Stimulated activated CD4-positive, alpha-beta T cell treated with anti-CD3 and anti-CD28 coated beads, Interleukin-15, amount 100 ng/mL, for 1 hour (primary cell): ENCODE measurements at places on chromosomes 2 and 18.

DNA sequence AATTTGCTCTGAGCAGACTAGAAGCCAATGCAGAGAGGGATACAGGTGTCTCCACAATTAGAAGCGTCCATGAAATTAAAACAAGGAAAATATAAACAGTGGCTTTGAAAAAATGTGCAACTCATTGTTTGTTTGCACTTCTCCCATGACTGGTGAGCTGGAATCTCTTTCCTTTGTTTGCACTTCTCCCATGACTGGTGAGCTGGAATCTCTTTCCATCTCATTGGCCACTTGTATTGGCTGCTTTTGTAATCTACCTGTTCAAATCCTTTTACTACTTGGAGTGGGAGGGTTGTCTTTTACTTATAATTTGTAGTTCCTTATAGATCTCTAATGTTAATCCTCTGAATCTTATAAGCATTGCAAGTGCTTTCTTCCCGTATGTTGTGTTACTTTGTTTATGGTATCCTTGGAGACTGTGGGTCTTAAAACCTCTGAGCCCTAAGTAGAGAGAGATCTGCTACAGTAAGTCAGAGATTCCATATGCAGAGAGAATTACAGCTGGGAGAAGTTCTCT is 94.1 kb downstream of the RTN4 start:
- no peak for DNase-seq

- peak; percentile 73 for DNase-seq
These were observed 30.7 kb upstream of the PTMA start for GRCh38 chr2:231677632-231678104.

- DNase-seq: no peak
These were observed 117.0 kb upstream of the CYP1B1 start for GRCh38 chr2:38192976-38193375.

- no peak for DNase-seq
These were observed 155.3 kb downstream of the GFPT1 start for GRCh38 chr2:69231612-69232277.

DNA sequence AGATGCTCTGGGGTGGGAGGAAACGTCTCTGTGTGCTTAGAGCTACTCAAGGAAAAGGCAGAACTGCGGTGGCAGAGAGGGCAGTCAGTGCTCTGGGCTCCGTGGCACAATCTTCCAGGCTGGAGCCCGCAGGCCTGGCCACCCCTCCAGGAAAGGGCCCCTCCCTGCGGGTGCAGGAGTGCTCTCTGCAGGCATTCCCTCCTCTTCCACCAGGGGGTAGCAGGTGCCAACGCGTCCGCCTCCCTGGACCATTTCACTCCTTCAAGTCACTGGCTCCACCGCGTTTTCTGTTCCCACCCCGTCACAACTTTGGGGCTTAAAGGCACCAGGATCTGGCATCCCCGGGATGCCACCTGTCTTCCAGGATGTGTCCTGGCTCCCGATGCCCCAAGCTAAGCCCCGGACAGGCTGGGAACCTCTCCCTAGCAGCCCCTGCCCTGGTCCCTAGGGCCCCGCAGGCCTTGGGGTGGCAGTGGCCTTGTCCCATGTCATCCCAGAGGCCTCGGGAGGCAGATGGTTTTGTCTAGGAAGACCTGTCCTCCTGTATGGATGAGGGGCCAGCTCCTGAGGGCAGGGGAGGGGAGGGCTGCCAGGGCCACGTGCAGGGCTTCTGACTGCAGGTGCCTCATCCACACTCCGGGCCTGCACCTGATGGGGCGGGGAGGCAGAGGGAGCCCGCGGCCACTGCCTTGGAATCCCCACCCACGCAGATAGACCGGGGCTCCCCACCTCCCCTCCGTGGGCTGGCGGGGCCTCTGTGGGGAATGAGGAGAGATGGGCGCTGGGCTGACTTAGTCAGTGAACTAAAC is 26.4 kb downstream of the KCNIP3 start:
- DNase-seq: no peak

DNA sequence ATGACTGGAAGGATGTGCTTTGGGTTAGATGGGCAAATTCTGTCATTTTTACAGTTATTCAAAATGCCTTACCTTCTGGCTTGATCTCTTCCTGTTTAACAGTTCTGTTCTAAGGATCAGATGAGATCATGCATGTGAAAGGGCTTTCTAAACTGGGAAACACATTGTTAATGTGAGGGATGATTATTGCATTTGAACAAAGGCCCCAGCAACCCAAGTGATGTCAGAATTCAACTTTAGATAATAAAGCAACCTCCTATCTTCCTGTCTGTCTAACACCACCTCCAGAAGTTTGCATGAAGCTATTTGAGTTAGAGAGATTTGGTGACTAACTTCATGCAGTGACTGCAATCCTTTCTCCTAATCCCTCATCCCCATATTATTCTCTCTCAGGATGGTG is 77.8 kb upstream of the B3GNT2 start:
- DNase-seq: no peak

GRCh38 chr2:190180313-190181122 is 118.0 kb upstream of the MSTN start:
- no peak for DNase-seq

DNA sequence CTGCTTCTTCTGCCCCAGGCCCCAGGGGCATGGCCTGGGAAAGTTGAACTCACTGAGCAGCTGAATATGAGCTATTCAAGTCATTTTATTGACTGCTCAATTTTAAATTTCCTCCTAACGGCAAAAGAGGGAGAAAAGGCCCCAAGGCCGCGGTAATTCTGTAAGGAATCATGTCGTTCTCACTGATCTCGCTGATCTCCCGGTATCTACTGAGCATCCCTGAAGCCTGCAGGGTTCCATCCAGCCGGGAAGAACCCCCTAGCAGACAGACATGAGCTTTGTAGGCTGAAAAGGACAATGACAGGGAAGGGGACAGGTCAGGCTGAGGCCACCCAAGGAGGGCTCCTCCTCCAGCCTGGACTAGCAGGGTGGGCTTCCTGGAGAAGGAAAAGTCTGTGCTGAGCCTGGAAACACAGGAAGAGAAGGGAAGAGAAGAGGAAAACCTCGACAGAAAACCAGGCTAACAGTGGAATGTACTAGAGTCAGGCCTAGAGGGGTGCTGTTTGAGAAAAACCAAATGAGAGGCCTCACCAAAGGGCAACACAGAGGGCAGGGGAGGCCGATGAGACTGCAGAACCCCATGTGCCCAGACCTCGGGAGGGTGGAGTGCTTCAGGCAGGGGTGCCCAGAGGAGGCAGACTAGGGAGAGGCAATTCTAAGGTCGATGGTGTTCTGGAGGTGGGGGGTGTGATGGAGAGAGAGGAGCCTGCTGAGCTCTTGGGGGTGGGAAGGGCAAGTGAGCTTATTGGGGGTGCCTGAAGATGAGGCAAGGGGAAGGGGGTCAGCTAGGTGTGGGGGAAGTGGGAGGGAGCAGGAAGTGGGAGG is 2.9 kb upstream of the NPPC start:
- DNase-seq: no peak

- DNase-seq: no peak
These were observed 15.3 kb upstream of the D2HGDH start for GRCh38 chr2:241719093-241719492.

GRCh38 chr2:155178921-155179320 is 480.4 kb downstream of the KCNJ3 start:
- no peak for DNase-seq

- no peak for DNase-seq
These were observed 1.2 kb downstream of the FN1 start for GRCh38 chr2:215434447-215435279.

GRCh38 chr2:118565301-118565700 is 282.1 kb downstream of the EN1 start:
- no peak for DNase-seq

DNA sequence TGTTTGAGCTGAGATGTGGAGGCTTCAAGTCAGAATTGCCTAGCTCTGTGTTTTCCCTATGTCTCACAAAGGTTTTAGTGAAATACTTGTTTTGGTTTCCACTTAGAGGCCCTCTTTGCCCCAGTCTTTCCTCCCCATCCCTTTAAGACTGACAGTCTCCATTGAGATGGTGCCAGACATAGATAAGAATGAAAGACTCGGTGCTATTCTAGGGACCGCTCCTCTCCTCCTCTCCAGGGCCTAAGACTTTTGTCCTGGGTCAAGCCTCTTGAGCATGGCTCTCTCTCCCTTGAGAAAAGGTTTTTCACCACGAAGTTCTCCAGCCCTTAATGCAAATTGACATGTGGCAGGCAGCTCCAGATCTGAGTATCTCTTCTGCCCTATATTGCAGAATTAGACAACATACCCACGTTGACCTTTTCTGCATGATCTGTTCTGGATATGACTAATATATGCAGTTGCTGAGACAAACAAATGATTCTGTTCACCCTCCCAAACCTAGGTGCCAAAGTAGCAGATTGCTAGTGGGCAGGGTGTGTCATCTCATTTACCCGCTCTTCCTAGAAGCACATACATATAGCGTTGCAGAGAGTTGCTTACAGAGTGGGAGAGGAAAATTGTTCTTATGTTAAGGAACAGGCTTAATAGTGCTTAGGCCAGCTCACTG is 47.5 kb upstream of the ACSL3 start:
- no peak for DNase-seq

- no peak for DNase-seq
These were observed 145.0 kb downstream of the ZNF407 start for GRCh38 chr18:74742573-74743243.
